ENCODE measurements at places on chromosomes 1 and 21. TPM values are rescaled to one million over a fixed set of nuclear protein-coding genes. Genes with fewer than 3 reads are reported as not detected.

The TSACC gene
- 0.68 TPM for total RNA-seq

The ZNF648 gene
- total RNA-seq = not detected

- no peak for DNase-seq
- no peak overlapping the region for H3K27ac ChIP-seq
- H3K27me3 ChIP-seq = no peaks in the 10 kb centered on the region
- H3K4me3 ChIP-seq = no peak overlapping the region
- H3K36me3 ChIP-seq = peaks cover 6% of the 10 kb centered on the region
Measured at GRCh38 chr1:14452551-14452950, 145.9 kb upstream of the KAZN start.

GRCh38 chr1:41765152-41765551 lies 153.6 kb downstream of the HIVEP3 start:
- H3K27ac ChIP-seq = no peak overlapping the region
- no peak for DNase-seq
- H3K27me3 ChIP-seq = peaks cover 3% of the 10 kb centered on the region
- no peak overlapping the region for H3K4me3 ChIP-seq
- 0 out of 2 replicates have a peak, but pooled peaks cover 4% of the 10 kb centered on the region for H3K36me3 ChIP-seq

DNA sequence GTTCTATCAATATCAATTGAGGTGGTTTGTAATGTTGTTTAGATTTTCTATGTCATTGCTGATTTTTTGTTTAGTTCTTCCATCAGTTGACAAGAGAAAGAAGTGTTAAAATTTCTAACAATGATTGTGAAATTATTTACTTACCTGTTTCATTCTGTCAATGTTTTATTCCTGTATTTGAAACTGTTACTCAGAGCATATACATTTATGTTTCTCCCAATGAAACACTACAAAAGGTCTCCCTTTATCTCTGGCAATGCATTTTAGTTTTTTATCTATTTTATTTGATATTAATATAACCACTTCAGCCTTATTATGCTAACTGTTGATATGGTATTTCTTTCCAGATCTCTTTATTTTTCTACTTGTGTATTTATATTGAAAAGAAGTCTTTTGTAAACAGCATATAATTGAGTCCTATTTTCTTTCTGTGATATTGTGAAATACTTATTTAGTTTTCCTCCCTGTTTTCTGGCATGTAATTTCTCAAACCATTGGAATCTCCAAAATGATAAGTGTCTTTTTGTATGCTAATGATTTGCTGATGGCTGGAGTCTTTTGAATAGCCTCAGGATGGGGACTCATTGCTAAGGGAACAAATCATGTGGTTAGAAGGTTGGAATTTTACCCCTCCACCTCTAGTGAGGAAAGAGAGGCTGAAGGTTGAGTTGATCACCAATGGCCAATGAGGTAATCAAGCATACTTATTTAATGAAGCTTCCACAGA lies 122.0 kb downstream of the ADSS2 start:
- peak; percentile 54 for DNase-seq
- H3K4me3 ChIP-seq = no peak overlapping the region
- H3K27me3 ChIP-seq = peaks cover 4% of the 10 kb centered on the region

- peaks cover 20% of the 10 kb centered on the region for H3K4me1 ChIP-seq
- peak overlapping the region; percentile 52 for H3K4me3 ChIP-seq
- peak; percentile 92 for DNase-seq
- H3K27ac ChIP-seq = peak overlapping the region; percentile 82
- H3K36me3 ChIP-seq = no peaks in the 10 kb centered on the region
Measured at GRCh38 chr1:201191653-201192260, 1.1 kb downstream of the IGFN1 start.

GRCh38 chr1:63023171-63023570 lies 239.2 kb downstream of the ATG4C start:
- DNase-seq = no peak
- H3K4me3 ChIP-seq = no peak overlapping the region
- no peak overlapping the region for H3K27ac ChIP-seq
- H3K4me1 ChIP-seq = no peaks in the 10 kb centered on the region
- no peaks in the 10 kb centered on the region for H3K36me3 ChIP-seq
- H3K27me3 ChIP-seq = peaks cover 1% of the 10 kb centered on the region
